Stimulated activated CD8-positive, alpha-beta memory T cell treated with anti-CD3 and anti-CD28 coated beads, Interleukin-2, amount 100 ng/mL, for 1 hour (primary cell): ENCODE measurements at places on chromosomes 4 and X.

- no peak for DNase-seq
Observed at GRCh38 chr4:182155806-182156205, 87.4 kb upstream of the TENM3 start.

DNA sequence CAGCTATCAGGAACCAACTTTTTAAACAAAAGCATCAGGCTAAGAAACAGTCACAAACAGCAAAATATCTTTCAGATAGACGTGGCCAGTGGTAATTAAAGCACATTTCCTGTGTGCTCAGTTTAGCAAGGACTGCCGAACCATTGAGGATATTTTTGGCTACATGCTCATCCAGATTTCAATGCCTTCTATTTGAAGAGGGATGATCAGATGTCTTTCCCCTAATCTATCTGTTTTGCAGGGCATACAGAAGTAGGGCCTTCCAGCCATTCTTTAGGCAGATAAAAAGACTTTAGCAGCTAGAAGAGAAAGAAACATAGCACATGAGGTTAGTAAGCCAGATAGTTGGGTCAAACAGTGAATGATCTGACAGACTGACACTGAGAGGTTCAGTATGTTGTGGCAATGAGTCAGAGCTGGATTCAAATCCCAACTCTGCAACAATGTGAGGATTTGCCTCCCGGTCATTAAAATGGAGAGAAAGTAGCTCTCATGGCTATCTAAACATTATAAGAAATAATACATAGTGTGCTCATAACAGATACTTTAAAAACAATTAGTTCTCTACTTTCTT is 100.0 kb upstream of the PRKG2 start:
- DNase-seq: no peak

- DNase-seq: no peak
Observed at GRCh38 chr4:147739239-147739823, 7.4 kb downstream of the ARHGAP10 start.

DNA sequence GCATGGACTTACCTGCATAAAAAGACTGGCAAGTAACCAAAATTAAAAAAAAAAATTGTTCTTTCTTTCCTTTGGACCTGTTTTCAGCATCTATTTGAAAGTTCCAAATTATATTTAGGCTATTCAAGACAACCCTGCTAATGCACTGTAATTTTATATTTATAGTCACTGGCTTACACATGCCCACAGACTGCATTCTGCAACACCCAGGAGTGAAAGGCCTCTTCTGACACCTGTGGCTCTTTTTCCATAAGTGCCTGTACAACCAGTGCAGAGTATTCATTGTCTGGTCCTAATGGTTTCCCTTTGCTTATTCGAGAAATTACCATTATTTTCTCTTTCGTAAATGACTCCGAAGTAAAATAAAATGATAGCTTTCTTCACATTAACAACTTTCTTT is 143.3 kb downstream of the RNF150 start:
- no peak for DNase-seq

- no peak for DNase-seq
Observed at GRCh38 chr4:42150653-42151567, 1.5 kb downstream of the BEND4 start.

DNA sequence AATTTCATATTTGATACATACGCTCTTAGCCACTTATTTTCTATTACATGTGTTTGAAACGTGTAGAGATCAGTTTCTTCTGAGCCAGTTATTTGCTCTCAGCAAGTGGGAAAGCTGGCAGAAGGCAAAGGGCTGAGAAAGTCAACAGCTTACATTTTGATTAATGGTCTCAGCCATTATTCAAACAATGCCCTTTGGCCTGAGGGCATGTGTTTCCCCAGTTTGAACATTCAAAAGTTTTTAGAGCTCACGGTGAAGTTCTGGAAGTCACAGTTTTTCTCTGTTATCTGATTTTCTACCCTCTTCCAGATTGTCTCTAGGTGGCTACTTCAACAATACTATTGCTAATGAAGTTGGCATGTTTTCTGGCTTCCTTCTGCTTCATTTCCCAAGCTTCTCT is 591.8 kb upstream of the CPEB2 start:
- no peak for DNase-seq

- no peak for DNase-seq
Observed at GRCh38 chr4:38442073-38442788, 221.8 kb upstream of the KLF3 start.

GRCh38 chrX:65997978-65998717 is 41.7 kb downstream of the VSIG4 start:
- no peak for DNase-seq

GRCh38 chr4:42628740-42629139 is 28.2 kb downstream of the ATP8A1 start:
- DNase-seq: no peak

GRCh38 chr4:107826421-107826980 is 1.8 kb downstream of the SGMS2 start:
- DNase-seq: no peak

DNA sequence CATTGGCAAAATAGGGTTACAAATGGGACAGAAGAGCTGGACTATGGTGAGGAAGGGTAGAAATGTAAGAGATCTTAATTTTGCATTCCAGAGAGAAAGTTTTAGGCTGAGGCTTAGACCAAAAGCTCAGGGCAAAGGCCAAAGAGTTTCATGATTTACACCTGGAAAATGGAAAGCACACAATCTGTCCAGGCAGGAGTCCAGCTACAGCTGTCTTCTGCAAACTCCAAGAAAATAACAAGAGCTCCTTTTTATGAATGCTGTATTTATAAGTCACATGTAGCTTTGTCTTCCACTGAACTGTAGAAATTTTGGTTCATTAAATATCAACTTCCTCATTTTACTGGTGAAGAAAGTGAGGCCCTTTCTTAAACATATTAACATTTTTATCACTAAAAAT is 288.0 kb upstream of the ATOH1 start:
- DNase-seq: no peak

- DNase-seq: no peak
Observed at GRCh38 chr4:96099031-96099430, 259.1 kb downstream of the PDHA2 start.

GRCh38 chr4:161714022-161714751 is 449.6 kb downstream of the FSTL5 start:
- no peak for DNase-seq

DNA sequence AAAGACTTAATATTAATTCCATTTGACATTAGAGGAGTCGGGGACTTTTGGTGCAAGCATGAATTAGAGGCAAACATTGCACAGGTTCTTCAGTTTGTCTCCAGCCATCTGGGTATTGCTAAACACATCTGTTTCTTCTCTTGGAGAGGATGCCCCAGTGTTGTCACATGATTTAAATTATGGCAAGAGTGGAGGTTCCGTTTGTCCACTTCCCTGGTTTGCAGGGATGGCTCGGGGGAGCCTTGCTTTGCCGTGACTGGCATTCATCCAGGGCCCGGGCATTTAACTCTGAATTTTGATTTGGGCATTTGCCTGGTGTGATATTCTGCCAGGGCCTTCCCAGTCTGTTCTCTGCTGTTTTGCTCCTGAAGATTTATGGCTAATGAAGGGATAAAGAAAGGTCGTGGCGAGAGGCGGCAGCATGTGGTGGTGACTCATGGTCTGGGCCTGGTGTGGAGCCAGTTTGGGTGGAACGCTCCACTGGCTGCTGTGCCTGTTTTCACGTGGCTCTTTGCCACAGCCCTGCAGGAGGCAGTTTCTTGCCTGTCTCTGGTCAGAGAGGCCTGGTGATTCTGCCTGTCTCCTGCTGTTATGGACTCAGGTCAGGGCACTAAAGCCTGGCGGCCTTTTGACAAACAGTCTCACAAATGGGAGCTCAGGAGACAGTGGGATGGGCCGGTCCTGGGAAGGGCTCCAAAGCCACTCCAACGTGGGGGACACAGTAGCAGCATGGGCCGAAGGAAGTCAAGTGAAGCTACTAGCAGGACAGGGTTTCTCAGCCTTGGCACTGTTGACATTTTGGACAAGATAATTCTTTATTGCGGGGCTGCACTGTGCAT is 99.4 kb upstream of the PGRMC2 start:
- no peak for DNase-seq

DNA sequence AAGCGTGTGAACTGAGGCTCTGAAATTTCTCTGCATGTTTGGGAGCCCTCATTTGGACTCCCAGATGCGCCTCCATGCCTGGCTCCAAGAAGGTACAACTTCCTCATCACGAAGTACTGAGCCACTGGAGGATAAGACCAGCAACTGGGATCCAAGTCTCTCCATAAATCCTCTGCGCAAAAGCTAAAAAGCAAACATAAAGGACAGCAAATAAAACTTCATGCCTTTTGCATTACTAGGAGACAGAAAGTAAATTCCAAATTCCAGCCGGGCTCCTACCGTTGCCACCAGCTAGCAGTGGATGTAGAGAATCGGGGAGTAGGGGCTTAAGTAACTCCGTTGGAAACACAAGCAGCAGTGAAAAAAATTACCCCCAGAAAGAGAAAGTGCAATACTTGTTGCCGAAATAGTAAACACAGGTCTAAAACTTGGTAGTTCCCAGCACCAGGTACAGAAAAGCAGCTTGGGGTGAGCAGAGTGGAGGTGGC is 477.1 kb upstream of the TENM3 start:
- DNase-seq: no peak

DNA sequence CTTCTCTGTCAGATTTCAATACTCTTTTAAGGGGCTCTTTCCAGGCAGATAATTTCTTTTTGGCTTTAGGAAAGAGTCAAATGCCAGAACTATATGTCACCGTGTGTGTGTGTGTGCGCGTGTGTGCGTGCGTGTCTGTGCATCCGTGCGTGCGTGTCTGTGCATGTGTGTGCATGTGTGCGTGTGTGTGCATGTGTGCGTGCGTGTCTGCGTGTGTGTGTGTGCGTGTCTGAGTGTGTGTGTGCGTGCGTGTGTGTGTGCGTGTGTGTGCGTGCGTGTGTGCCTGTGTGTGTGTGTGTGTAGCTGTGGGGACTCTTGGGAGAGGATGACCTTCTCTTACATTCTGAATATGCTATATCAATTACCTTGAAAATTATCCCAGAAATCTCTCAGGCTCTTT is 441.6 kb downstream of the SLITRK2 start:
- no peak for DNase-seq

- DNase-seq: no peak
Observed at GRCh38 chrX:68912113-68912512, 83.3 kb downstream of the EFNB1 start.

GRCh38 chr4:86184901-86185285 is 175.0 kb downstream of the MAPK10 start:
- no peak for DNase-seq

DNA sequence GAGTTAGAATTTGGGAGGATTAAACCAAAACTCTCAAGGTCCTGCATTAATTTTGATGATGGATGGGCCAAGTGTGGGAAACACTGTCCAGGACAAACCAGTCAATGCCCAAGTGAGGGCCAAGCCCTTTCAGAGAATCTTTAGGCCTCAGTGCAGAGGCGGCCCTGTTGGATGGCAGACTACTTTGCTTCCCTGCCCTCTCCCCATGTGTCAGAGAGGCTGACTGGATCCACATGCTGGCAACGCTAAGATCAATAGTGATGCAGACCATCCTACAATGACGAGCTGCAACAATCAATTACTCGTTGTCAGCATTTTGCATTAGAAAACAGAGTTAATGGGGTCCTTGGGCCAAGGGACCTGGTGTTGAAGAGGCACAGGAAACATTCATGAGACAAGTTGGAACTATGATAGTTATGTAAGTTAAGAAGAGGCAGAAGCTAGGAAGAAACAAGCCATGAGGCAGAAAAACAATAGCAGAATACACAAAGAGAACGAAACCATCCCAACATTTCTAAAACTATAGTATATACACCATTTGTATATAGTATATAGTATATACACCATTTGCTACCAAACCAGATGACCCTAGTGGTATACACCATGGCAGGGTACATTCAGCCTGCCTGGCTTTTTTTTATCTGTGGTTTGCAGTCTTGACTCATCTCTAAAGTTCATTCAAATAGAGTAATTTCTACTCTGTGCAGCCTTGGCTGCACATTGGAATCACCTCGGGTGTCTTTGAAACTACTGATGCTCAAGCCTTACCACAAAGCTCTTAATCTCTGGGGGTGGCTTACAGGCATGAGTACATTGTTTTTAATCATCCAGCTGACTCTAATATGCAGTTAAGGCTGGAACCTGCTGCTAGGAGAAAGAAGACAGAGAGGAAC is 147.7 kb upstream of the GYPA start:
- DNase-seq: no peak

DNA sequence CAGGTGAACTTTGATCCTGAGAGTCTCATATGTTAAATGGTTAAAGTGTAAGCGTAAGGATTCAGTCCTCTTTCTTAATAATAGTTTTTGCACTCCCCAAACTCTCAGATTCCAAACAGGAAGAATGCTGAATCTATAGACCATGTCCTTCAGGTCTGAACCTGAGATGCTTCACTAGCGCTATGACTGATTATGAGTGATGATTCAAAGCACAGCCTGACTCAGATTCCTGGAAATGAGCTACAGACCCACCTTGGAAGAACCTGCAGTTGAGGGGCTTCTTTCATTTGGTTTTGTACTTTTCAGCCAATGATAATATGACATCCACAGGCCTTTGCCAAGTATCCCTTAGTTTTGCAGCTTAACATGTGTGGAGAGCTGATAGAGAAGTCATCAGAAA is 1.4 kb downstream of the EDNRA start:
- DNase-seq: no peak

DNA sequence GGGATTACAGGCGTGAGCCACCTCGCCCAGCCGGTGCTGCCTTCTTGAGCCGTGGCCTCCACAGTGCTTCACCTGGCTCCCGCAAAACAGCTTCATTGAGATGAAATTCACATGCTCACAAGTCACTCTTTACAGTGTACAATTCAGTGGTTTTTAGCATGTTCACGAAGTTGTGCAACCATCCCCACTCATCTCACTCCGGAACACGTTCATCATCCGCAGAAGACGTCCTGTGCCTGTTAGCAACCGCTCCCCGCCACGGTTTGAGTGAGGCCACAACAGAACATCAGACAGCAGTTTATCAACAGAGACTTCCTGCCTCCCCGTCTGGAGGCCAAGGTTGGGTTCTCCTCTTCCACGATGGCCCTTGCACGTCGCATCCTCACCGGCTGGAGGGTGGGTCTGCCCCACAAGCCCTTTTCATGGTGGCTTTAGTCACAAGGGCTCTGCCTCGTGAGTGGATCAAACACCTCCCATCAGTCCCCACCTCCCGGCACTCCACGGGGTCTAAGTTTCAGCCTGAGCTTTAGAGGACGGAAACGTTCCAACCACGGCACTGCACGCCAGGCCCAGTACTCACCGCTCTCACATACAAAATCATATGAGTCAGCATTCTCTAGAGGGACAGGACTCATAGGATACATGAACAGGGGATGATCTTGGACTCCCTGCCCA is 29.6 kb upstream of the SPON2 start:
- DNase-seq: peak; percentile 71

GRCh38 chr4:10347815-10348214 is 109.4 kb downstream of the ZNF518B start:
- DNase-seq: no peak

DNA sequence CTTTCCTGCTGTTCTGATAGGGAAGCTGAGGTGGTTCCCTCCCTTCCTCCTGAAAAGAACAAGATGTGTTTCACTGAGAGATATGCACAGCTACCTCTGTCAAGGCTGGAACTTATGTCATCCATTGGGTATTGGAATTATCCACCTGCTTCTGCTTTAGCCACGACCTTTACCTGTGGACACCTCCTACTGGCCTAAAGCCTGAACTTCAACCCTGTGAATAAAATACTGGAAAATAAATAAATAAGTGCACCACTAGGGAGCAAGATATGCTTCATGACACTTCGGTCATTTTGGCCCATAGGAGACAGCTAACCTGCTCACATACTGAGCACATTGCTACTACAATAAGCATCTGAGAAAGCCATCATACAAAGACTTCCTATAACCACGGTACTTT is 419.9 kb upstream of the NWD2 start:
- no peak for DNase-seq
